ENCODE measurements at places on chromosomes 6 and 20.

GRCh38 chr6:109381061-109381746 is 1.1 kb downstream of the CD164 start:
- DNase-seq = no peak

DNA sequence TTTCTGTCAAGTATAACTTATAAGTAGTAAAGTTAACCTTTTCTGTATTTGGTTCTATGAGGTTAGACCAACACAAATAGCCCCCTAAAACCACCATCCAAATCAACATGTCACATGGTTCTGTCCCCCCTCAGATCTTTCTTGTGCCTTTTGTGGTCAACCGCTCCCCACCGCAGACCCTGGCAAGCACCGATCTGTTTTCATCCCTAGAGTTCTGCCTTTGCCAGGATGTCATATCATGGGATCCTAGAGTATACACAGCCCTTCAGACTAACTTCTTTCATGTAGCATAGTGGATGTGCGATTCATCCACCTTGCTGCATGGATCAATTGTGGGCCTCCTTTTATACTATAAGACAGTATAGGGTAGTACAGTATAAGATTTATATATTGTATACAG is 124.3 kb downstream of the BCAS1 start:
- no peak for DNase-seq

DNA sequence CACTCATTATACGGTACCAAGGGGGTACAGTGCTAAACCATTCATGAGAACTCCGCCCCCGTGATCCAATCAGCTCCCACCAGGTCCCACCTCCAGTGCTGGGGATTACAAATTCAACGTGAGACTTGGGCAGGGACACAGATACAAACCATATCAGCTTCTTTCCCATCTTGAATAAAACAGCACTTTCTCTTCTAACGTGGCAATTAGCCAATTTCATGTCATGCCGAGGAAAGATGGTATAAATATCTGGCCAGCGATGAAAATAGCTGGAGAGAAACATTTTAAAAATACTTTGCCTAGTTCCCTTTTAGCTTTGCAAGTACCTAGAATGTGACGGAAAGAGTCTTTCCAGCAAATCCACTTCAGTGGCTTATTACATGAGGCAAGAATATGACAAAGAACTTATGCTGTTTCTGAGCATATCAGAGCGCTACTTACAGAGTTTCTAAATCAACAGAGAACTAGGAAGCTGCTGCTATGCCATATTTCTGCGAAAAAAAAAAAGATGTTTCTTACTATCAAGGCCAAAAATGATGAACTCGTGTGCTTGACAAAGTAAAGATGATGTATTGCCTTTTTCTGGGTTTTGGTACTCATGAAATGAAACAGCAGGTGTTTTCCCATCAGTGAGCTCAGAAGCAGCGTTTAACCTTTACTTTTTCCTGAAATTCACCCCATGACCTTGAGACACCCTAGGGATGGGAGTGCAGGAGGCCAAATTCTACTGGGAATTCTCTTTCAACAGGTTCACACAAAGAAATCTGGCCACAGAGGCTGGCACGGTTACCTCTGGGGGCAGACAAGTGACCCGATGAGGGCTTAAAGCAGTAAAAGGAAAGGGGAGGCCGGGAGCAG is 37.9 kb downstream of the AGPAT4 start:
- DNase-seq = no peak

GRCh38 chr6:52718550-52718949 is 44.7 kb downstream of the GSTA2 start:
- DNase-seq = no peak

DNA sequence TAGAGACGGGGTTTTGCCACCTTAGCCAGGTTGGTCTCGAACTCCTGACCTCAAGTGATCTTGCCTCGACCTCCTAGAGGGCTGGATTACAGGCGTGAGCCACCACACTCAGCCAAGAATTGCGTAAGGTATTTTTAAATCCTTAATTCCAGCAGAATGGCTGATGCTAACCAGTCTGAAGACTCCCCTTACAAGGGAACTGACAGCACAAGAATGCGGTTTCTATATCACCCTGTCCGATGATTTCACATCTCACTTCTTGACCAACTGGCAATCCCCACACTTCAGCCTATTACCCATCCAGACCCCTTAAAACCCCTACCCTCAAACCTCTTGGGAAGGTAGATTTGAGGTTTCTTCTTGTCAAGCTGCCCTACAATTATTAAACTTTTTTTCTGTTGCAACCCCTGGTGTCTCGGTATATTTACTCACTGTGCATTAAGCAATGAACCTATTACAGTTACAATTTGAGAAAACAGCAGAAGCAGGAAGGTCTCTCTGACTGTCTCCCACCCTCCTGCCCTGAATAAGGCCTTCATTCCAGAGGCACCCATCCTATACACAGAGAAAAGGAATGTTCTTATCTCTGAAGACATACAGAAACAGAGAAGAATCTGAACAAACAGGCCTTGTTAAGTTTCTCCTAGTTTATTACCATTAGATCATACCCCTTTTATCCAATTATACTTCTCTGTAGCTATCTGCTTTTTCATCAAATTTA is 164.9 kb downstream of the ARHGAP18 start:
- DNase-seq = no peak

Measured in stimulated activated CD8-positive, alpha-beta memory T cell treated with anti-CD3 and anti-CD28 coated beads, Interleukin-4, amount 100 ng/mL, for 1 hour (primary cell).